AG08396 (cell line): ENCODE measurements at places on chromosomes 3 and 15.

- DNase-seq: no peak
Observed at GRCh38 chr3:153163756-153164550, 1.9 kb downstream of the RAP2B start.

GRCh38 chr3:123298903-123299302, 97.2 kb downstream of the SEC22A start:
- DNase-seq: no peak

DNA sequence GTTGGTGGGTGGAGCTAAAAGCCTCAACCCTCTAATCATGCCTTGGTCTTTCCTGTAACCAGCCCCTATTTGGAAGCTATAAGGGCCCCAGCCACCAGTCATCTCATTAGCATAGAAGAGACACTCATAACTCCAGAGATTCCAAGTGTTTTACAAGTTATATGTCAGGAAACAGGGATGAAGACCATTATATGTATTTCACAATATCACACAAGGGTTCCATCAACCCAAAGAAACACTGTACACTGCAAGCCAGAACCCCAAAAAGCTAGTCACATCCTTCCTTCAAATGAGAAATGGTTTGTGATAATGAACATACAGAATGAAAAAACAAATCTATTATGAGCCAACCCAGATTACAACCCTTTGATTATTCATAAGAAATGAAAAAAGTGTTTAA, 175.7 kb downstream of the PDE8A start:
- DNase-seq: no peak

DNA sequence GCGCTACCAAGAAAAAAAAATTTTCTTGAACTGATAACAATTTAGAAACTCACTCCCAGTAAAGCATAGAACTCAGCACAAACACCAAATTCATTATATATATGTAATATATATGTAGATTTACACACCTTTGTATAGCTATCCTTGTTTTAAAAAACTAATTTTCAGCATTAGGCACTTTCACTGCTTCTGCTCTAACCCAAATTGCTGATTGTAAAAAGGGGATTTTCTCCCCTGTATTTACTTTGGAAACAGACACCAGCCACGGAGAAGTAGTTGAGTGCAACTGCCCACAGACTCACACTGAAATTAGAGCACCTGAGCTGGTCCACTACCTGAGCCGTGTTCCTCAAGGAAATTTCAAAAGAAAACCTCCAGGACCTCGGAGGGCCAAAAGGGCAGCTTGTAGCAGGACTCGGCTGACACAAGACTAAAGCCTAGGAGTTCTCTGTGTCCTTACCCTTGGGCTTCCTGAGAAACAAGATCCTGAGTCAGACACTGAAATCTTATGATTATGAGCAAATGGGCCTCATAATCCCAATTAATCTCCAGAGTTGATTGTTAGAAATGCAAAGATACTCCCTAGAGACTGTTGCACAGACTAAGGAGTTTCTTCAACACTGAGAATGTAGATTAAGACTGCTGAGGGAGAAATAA, 106.0 kb downstream of the TNIK start:
- DNase-seq: no peak

DNA sequence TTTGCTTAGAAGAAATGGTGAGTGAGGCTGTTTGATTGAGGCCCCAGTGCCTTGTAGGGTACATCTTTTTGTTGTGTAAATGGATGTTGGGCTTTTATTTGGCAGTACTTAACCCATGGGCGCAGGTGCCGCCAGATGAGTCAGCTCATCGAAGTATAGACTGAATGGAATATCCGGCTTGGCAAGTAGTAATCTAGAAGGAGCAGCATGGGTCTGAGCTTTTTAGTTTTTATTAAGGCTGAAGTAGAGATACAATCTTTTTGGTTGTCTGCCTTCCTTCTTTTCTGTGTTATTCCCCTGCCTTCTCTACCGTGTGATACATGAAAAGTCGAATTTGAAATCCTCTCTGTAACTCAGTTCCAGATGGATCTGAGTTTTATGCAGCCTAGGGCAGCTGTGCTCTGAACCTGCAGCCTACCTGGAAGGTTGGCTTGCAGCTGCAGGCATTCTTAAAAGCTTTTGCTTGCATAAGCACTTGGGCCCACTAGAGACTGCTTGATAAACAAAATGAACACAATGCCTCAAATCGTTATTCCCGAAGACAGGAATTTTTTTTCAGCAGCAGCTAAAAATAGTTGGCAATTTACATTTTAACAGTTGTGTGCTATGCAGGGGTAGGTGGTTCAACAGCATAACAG, 177.5 kb upstream of the CGNL1 start:
- no peak for DNase-seq

- no peak for DNase-seq
Observed at GRCh38 chr3:39716849-39717248, 92.6 kb upstream of the MYRIP start.

DNA sequence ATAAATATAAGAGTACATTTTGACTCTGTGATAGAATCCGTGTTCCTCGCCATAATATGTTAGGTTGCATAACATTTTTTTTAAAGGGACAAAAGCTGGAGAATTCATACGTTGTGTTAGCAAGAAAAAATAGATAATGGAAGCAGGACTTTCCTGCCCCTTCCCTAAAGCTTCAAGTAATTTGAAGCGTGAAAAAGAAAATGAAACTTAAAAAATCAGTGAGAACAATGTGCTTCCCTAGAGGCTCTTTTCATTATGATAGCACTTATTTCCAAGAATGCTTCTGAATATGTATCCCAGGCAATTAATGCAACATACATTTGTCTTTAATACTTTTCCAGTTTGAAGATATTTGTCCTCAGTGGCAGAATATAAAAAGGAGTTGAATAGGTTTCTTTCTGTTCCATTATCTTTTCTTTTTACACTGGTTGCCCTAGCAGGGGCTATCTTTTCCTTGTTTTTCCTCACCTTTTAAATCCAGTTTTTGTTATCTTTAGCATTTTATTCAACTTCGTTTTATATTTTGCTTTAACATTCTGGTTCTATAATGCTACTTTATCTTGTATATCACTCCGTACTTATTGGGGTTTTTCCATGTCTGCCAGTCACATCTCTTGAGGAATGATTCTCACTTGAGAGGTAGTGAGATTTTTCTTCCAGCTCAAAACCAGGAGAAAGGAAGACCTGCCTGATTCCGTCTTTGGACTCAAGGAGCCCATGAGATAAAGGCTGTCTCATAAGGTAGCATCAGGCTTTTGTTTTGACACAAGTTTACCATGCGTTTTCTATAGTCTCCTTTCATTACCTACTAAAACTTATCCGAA, 113.8 kb downstream of the MBNL1 start:
- no peak for DNase-seq

DNA sequence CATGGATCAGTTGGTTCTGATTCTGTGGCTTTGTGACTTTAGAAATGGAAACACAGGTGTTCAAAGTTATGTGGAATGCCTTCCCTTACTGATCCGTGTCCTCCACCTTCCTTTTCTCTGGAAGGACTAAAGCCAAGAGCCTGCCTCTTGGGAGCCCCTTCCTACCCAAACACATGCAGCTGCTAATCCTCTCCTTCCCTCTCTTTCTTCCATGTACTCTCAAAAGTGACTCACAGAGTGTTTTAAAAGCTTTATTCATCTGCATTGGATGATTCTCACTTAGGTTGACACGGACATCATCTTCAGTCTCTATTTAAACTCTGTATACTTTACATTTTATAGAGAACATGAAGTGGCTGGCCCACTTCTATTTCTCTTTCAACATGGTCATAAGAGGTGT, 856.5 kb upstream of the ARPP21 start:
- no peak for DNase-seq

- DNase-seq: no peak
Observed at GRCh38 chr15:83250781-83251180, 33.7 kb downstream of the BNC1 start.

DNA sequence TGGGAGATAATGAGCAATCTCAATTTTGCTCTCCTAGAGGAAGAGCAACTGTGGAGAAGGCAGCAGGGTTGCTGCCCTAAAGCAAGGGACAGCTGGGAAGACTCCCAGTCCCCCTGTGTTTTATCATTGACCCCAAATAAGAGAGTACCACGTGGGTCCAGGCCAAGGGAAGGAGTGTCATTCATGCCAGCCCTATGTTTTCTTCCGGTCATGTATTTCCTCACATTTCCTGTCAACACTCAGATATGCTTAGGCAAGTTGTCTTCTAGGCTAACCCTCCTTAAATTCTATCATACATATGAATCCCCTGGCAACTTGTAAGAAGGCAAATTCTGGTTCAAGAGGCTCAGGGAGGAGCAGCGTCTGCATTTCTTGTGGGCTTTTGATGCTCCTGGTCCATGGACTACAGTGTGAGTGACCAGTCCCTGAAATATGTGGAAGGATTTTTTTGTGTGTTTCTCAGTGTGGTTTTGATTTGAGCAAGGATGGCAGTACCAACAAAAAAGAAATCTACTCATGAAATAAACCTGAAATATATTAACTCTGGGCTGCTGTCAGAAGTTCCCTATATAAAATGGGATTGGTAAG, 31.9 kb upstream of the RPP14 start:
- no peak for DNase-seq

DNA sequence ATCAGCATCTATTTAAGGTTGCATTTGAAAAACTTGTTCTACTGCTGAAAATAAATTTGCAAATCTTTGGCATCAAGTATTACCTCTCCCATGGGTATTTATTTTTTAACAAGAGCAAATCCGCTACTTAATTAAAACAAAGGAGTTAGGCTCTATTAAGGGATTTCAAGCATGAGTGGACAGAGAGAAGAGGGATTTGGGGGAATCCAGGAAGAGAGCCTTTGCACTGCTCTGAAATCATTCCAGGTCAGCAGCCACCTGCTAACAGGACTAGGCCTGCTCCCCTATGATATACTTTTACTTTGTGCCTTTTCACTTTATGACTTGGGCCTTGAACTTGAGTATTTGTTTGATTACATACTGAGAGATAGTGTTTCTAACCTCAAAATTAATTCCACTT, 57.1 kb downstream of the IQCH start:
- DNase-seq: no peak

DNA sequence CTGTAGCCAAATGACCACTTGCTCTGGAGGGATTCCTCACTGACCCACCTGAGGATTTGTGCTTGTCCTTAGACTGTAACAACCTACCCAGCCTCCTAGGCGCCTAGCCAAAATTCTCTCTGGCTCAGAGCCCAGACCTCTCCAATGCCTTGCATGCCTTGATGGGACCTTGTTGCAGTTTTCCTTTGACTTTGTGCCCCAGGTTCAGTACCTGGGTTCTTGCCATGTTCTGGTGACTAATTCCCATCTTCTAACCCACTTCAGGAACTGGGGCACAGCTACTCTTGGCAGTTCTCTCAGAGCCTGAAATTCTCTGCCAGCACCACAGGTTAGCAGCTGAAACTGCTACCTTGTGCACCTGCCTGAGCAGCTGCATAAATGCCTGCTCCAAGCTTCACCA, 27.0 kb upstream of the UBE3A start:
- no peak for DNase-seq

DNA sequence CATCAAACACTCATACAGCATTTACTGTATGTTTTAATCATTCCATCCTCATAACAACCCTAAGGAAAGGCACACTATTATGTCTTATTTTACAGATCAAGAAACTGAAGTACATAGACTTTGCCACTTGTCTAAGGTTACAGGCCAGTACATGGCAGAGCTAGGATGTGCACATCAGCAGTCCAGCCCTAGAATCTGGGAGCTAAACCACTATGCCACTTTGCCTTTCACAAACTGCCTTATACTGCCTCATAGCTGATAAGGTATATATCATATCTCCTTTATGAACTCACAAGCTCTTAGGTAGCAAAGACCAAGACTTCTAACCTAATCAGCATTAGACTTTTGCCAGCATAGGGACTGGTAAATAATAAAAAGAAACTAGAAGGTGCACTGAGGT, 49.1 kb downstream of the MYO9A start:
- no peak for DNase-seq

- DNase-seq: peak; percentile 81
Observed at GRCh38 chr15:85667491-85668424, 127.0 kb downstream of the KLHL25 start.

DNA sequence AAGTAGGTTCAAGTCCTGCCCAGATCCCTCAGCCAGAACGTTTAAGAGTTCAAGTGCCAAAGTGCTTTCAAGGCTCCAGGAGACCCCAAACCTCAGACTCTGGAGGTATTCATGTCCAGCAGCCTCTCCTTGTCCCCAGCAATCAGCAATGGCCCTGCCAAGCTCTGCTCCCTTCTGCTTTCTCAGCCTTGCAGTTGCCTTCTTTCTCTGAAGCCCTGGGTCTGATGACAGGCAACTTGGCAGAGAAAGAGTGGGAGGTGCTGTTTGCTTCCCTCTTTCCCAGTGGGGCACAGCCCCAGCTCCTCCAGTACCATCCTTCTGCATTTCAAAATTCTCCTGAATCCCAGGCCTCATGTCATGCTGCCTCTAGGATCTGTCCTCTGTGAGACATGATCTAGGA, 40.2 kb downstream of the ATP2B2 start:
- no peak for DNase-seq

GRCh38 chr3:50155891-50156290, 767 bp downstream of the SEMA3F start:
- DNase-seq: peak; percentile 37

- DNase-seq: no peak
Observed at GRCh38 chr15:27774191-27774590, 324.9 kb downstream of the OCA2 start.

- DNase-seq: no peak
Observed at GRCh38 chr3:62242831-62243509, 130.4 kb downstream of the FEZF2 start.

DNA sequence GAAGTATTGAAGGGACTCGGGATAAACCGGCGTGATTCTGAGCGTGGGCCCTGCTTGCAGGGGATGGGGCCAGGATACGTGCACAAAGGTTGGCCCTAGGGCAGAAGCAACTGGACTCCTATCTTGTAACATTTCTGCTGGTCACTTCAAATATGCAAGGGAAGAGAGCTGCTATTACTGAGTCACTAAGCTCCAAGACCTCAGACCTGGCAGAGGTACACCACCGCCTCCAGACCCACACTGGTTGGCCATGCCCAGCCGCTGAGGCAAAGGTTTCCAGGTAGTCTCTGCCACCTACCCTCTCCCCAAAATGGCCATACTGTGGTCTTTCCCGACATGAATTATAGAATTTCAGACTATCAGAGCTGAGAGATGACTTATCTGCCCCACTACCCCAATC, 13.4 kb upstream of the STRA6 start:
- DNase-seq: no peak

GRCh38 chr3:116186049-116186448, 259.2 kb downstream of the LSAMP start:
- DNase-seq: no peak

GRCh38 chr3:32447865-32448400, 54.7 kb downstream of the CMTM6 start:
- DNase-seq: no peak

DNA sequence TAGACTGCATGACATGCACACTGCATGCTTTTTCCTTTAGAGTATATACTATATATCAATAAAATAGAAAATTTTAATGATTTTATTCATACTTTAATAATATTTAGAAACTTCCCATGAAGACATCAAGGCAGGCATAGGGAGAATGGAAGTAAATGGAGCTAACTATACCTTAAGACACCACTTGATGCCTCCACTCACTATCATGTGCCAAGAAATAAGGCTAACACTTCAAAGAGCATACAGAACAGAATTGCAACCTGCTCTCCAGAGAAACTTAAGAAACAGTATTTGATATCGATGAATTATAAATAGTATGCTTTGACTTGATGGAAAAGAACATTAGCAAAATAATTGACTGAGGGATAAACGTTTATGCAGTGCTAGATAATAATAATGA, 192.6 kb upstream of the MBNL1 start:
- no peak for DNase-seq
